ENCODE measurements at places on chromosomes 5 and 9. TPM values are rescaled to one million over a fixed set of nuclear protein-coding genes. Genes with fewer than 3 reads are reported as not detected.

ACTBL2 gene
- total RNA-seq: not detected

GABRG2 gene
- total RNA-seq: 0.86 TPM

DNAI1 gene
- total RNA-seq: 0.67 TPM

DNA sequence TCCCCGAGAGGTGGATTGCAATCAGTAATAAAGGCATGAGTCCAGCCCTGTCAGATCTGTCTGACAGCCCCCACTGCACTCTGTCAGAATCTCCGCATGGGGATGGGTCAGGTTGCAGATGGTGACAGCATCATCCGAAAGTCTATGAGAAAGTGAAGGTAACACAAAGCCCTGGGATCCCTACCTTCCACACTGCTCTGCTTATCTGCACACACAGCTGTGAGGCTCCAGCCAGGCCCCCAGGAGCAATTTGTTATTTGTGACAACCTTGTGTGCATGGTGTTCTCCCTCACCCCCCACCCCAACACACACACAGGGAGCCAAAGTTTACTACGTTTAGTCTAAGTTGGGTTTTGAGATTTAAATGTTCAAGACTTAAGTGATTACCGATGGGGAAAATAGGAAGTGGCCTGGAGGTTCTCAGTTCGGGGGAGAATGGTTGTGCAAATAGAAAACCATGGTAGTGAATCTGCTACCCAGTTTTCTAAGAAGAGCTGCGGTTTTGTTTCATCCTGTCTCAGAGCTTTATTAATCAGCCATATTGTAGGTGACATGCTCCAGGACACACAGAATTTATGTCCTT, 92.7 kb downstream of the SV2C start:
- DNase-seq: no peak

C7 gene
- not detected for total RNA-seq

GRCh38 chr5:154995679-154996078, 17.9 kb upstream of the KIF4B start:
- DNase-seq: no peak

GRCh38 chr5:147037515-147038205, 159.1 kb upstream of the PPP2R2B start:
- DNase-seq: no peak

GRCh38 chr9:35027860-35028259, 38.3 kb downstream of the DNAJB5 start:
- no peak for DNase-seq

Measured in Caco-2 (cell line).